ENCODE measurements at places on chromosomes 6 and 20.

DNA sequence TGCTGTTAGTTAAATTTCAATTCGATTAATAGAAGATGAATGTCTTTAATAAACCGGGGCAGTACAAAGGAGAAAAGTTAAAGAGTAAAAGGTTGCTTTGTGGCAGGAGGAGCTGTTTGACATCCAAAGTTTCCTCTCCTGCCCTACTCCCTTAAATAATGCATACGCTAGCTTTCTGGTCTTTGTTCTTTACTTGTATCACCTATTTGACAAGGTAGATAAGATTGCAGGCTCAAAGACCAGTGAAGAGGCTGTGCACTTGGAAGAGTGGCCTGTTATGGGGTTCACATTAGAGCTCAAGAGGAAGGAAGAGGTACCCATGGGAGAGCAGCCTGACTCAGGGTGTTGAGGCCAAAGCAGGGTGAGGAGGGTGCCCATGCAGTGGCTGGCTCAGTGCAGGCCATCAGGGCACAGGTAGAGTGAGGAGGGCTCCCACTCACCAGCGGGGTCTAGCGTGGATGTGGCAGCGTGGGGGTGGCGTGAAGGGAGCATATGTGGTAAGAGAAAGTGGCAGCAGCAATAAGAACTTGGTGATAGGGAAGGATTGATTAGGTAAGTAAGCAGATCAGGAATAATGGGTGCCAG lies 29.3 kb upstream of the KLHL31 start:
- no peak for DNase-seq

GRCh38 chr6:47103931-47104330 lies 61.8 kb upstream of the ADGRF1 start:
- DNase-seq, result peak; percentile 67

- DNase-seq, result no peak
Observed at GRCh38 chr6:149843051-149843633, 21.0 kb downstream of the LRP11 start.

- DNase-seq, result no peak
Observed at GRCh38 chr6:30328397-30328796, 1.7 kb downstream of the TRIM39 start.

- DNase-seq, result no peak
Observed at GRCh38 chr6:165800337-165800736, 137.3 kb upstream of the PDE10A start.

DNA sequence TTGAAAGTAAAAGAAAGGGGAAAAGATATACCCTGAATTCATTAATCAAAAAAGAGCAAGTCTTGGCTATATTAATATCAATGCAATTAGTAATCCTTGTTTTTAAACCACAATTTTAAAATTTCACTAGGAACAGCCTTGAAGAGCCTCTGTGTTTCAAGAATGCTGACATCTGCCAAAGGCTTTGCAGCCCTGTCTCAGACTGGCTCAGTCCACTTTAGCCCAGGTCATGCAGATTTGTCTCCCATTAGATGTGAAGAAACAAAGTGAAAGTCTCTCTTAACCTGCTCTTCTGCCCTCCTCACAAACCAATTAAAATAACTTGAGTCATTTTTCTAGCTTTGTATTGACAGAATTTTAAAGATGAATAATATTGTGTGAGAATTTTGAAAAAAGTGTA lies 102.7 kb upstream of the CARMIL1 start:
- no peak for DNase-seq

DNA sequence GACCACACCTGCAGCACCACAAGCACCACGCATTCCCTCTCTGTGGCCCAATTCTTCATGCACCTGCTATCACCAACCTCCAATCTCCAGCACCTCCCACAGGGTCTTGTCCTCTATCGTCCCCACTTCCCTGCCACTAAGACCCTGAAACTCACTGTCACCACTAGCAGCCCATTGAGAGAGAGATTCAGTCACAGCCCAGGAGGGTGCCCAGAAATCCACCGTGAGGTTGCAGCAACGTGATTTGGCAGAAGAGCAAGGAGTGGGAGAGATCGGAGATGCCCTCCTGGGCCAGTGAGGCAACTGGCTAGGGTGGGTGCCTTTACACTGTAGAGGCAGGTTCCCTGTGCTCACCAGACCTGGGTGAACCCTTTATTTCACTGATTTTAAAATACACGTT lies 90.1 kb downstream of the ANKRD60 start:
- DNase-seq, result no peak

DNA sequence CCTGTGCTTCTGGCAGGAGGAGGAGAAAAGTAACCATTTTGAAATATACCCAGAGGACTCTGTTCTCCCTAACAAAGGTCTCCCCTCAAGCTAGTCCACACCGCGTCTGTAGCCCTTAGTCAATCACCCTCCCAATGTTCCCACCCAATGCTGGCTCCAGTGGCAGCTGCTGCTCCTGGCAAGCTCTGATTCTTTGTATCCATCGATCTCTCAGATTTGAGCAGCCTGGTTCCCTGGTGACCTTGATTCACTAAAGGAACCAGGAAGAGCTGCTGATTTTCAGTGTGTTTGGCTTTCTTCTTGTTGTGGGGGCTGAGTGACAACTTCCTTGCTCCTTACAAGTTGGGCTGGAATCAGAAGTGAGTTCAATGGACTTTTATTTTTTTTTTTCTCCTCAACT lies 68.5 kb downstream of the FOXC1 start:
- no peak for DNase-seq

- DNase-seq, result no peak
Observed at GRCh38 chr6:13384506-13384905, 56.2 kb upstream of the TBC1D7 start.

DNA sequence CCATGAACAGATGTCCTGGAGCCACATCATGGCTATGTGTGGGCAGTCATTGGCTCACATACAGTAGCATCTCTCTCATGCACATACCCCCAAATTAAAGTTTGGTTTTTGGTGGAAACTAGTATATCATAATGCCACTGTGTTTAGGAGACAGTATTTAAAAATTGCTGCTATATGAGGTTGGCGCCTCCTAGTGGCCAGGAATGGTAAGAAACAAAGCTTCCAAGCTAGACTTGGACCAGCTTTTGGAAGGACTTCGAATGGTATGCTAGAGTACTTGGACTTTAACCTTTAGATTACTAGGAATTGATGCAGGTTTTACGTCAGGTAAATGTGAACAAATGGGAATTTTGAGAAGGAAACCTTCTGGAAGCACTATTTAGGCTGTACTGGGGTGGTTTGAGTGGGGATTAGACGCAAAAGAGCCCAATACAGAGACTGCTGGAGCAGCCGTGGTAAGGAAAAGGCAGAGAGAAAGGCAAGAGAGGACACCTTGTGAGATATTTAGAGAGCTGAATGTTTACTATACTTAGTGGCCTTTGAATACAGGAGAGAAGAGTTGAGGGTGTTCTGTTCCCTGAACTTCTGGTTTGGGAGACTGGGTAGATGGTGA lies 23.8 kb downstream of the PRSS35 start:
- DNase-seq, result peak; percentile 60

- peak; percentile 52 for DNase-seq
Observed at GRCh38 chr6:79467716-79468115, 69.5 kb downstream of the LCA5 start.

GRCh38 chr6:7261032-7261841 lies 51.8 kb downstream of the SSR1 start:
- peak; percentile 93 for DNase-seq

DNA sequence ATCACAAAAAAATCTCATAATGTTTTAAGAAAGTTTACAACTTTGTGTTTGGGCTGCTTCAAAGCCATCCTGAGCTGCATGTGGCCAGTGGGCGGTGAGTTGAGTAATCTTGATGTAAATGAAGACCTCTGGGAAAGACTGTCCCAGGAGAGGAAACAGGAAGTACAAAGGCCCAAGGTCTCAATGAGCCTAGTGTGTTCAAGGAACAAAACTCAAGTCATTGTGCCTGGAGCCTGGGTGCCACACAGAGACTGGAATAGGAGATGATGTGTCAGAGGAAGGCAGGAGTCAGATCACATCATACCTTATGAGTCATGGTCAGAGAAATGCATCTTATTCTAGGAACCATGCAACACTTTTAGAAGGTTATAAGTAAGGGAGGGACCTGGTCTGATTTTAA lies 51.5 kb downstream of the COL19A1 start:
- DNase-seq, result peak; percentile 40

GRCh38 chr6:137493218-137494038 lies 766 bp downstream of the OLIG3 start:
- no peak for DNase-seq

- peak; percentile 41 for DNase-seq
Observed at GRCh38 chr20:4949833-4950178, 51.5 kb downstream of the SLC23A2 start.

GRCh38 chr6:52820198-52820597 lies 16.6 kb upstream of the GSTA1 start:
- DNase-seq, result no peak

- no peak for DNase-seq
Observed at GRCh38 chr20:52572687-52573086, 381.1 kb upstream of the ZFP64 start.

- peak; percentile 20 for DNase-seq
Observed at GRCh38 chr6:38933426-38933825, 115.2 kb upstream of the GLP1R start.

DNA sequence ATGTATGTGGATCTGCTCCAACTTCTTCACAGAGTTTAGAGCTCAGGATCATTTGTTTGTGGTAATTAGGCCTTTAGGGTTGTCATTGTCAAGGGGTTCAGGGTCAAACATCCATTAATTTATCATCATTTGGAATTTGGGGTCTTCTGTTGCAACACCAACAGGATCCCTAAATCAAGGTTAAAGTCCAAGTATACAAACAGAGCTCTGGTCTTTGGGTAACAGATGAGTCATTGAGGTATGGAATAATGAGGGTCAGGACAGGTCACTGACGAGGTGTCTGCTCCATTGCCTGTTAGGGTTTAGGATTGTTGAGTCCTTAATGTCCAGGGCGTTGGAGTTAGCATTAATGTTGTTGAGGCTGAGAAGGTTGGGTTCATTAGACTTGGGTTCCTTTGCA lies 47.6 kb downstream of the PRND start:
- DNase-seq, result no peak

DNA sequence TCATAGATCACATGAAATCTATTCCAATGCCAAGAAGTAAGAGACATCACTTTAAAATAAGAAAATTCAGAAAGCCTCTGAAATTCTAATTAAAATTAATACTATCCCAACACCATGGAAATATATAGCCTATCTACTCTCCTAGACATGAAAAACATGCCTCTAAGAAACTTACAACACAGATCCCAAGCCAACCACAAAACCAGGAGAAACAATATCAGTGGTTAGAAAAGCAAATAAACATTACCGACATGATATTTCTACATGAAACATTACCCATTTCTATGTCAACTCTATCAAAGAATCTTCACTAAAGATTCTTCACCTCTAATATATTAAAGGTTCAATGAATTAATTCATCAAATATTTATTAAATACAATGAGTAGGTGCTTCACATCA lies 4.8 kb downstream of the EPB41L2 start:
- no peak for DNase-seq

- peak; percentile 87 for DNase-seq
Observed at GRCh38 chr6:5082487-5083306, 2.4 kb upstream of the PPP1R3G start.

GRCh38 chr20:9301129-9302090 lies 213.0 kb upstream of the LAMP5 start:
- DNase-seq, result no peak

GRCh38 chr20:37244572-37244957 lies 17.0 kb downstream of the GHRH start:
- no peak for DNase-seq
